ENCODE measurements at places on chromosomes 11 and 22.

- no peak for DNase-seq
These were observed 898.5 kb downstream of the METTL15 start for GRCh38 chr11:29006668-29007067.

GRCh38 chr11:124970925-124971324 lies 16.9 kb downstream of the CCDC15 start:
- DNase-seq: no peak

DNA sequence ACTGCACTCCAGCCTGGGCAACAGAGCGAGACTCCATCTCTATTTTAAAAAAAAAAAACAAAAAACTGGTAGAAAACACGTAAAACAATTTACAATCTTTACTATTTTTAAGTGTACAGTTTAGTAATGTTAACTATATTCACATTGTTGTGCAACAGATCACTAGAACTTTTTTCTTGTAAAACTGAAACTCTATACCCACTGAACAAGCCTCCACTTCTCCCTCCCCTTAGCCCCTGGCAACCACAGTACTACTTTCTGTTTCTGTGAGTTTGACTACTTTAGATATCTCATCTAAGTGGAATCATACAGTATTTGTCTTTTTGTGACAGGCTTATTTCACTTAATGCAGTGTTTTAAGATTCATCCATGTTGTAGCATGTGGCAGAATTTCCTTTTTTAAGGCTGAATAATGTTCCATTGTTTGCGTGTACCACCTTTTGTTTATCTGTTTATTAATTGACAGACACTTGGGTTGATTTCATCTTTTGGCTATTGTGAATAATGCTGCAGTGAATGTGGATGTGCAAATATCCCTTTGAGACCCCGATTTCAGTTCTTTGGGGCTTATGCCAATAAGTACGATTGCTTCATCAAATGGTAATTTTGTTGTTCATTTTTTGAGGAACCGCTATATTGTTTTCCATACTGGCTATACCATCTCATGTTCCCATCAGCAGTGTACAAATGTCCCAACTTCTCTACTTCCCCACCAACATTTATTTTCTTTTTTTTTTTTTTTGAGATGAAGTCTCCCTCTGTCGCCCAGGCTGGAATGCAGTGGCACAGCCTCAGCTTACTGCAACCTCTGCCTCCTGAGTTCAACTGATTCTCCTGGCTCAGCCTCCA lies 11.0 kb downstream of the DDB2 start:
- DNase-seq: no peak

DNA sequence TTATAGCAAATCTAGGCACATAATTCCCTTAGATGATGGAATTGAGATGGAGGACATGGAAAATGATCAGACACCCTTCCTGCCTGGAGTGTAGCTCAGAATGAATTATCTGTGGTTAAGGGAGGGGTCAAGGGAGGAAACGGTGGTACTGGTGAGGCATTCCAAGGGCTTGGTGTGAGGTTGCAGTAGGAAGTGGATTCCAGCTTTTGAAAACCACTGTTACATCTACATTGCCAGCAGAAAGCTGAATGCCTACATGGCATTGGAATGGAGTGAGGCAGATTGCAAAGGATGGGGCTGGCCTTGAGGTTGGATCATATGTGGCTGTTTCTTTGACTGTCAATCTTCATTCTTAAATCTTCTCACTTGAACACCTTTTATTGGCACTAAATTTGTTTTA lies 684.4 kb downstream of the NTM start:
- no peak for DNase-seq

- no peak for DNase-seq
These were observed 47.5 kb downstream of the IGLL5 start for GRCh38 chr22:22935056-22935545.

GRCh38 chr11:35214792-35215193 lies 75.8 kb downstream of the CD44 start:
- DNase-seq: no peak

GRCh38 chr11:96412761-96413381 lies 23.1 kb downstream of the JRKL start:
- DNase-seq: no peak

DNA sequence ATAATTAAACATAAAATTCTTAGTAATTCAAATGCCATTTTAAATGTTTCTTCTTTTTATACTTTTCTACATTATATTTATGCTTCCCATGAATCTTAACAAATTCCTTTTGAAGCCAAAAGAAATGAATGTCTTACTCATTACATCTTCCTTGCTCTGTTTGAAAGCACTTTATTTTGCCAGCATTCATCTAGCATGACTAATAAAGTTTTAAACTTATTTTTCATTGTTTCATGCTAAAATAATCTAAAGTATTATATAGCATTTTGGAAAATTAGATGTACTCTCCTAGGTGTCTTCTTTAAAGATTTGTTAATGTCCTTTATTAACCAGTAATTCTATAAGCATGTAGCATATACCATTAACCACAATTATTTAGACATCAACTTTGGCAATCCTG lies 9.7 kb upstream of the PIWIL4 start:
- no peak for DNase-seq

GRCh38 chr22:19059481-19060278 lies 62.5 kb downstream of the DGCR2 start:
- DNase-seq: no peak

- DNase-seq: no peak
These were observed 38.6 kb upstream of the TP53AIP1 start for GRCh38 chr11:128981254-128981653.

- DNase-seq: no peak
These were observed 1295.9 kb downstream of the JRKL start for GRCh38 chr11:97685695-97686094.

DNA sequence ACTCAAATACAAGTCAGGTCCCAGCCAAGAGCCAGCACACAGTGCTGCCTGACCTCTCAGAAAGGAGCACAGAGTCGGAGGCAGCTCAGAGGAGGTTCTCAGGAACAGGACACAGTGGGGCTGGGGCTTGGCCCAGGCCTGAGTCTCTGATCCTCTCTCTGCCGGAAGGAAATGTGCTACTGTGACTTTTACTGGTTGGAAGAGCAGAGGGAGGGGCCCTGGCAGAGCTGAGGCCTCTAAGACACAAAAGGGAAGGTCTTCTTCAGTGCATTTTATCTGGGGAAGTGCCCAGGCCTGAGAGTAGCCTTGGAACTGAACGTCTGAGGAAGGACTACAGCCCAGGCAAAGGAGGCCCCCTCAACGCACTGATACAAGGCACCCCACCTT lies 16.2 kb upstream of the CASTOR1 start:
- DNase-seq: peak; percentile 81

- no peak for DNase-seq
These were observed 24.1 kb downstream of the CTSC start for GRCh38 chr11:88313441-88313840.

- no peak for DNase-seq
These were observed 269.0 kb downstream of the OPCML start for GRCh38 chr11:133263332-133263731.

DNA sequence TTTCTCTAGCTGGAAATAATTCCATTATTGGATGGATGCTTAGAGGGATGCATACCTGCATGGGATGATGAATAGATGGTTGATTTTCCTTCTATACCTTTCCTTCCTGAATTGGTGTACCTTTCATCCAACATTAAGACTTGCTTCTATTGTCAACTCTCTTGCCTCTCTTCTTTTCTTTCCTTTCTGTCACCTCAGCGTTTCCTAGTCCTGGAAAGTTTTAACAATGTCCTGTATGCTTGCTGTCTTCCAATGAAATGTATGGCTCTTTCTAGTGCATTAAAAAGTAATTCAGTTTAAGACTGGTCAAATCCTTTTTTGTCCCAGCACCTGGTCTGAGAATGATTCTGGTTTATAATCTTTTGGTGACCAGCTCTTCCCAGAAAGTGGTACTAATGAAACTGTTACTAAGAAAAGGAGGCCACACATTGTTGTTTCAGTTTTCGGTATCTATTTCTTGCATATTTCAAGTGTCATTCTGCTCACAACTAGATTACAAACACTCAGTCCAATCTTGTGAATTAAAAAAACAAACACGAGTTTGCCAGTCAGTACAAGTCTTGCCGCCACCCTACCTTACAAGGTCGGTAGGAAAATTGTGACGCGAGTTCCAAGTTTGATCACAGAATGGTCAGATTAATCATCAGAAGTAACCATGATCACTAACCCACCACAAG lies 8.0 kb downstream of the POU2AF1 start:
- no peak for DNase-seq

GRCh38 chr11:400241-400689 lies 6.3 kb downstream of the PKP3 start:
- no peak for DNase-seq

- no peak for DNase-seq
These were observed 762.8 kb downstream of the BRD1 start for GRCh38 chr22:49064836-49065235.

DNA sequence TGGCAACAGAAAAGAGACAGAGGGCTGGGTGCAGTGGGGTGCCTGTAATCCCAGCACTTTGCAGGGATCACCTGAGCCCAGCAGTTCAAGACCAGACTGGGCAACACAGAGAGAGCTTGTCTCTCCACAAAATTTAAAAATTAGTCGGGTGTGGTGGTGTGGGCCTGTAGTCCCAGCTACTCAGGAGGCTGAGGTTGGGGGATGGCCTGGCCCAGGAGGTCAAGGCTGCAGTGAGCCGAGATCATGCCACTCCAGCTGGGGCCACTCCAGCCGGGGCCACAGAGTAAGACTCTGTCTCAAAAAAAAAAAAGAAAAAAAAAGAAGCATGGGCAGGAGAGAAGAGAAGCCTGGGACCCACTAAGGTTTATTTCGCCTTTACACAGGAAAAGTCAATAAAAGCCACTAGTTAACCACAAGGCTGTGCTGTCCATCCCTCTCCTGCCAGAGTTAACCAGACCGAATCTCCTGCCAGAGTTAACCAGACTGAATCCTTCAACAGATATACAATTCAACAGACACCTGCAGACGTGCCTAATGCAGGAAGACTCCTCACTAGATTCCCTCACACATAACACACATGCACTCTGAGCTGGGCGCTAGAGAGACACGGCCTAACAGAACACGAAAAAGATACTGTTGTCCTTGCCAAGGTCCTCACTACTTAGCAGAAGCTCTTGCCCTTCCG lies 29.8 kb downstream of the MICAL3 start:
- no peak for DNase-seq

GRCh38 chr22:49693416-49693815 lies 134.3 kb downstream of the BRD1 start:
- no peak for DNase-seq

DNA sequence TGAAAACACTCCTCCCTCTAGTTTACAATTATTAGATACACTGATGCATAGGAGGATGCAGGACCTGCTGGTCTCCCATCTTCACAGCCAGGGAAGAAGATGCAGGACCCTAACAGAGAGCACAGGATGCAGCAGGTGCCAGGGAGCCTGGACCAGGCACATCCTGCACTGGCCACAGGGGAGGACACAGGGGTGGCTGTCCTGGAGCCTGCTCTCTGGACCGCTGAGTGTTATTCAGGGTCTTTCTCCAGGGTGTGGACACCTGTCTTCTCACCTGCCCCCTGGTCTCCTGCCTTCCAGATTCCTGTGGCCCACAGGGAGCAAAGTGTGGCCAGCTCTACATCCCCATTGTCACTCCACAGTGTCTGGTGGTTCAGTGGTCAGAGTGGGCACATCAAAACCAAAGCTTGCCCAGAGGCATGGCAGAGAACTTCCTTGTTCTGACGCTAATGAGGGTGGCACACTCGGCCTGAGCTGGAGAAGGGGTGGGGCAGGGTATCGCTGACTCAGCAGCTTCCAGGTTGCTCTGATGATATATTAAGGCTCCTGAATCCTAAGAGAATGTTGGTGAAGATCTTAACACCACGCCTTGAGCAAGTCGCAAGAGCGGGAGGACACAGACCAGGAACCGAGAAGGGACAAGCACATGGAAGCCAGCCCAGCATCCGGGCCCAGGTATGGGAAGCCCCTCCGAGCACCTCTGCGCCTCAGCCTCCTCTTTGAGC lies at the start of gene APOBEC3A:
Gene APOBEC3A (plus strand): TSS at position 564 of the 725 bp plus-strand sequence. CDS start 83 bp downstream, at position 647.
- DNase-seq: no peak

GRCh38 chr11:23021287-23021863 lies 161.1 kb upstream of the CCDC179 start:
- DNase-seq: peak; percentile 37

GRCh38 chr22:23675502-23676415 lies 15.1 kb upstream of the RGL4 start:
- no peak for DNase-seq

DNA sequence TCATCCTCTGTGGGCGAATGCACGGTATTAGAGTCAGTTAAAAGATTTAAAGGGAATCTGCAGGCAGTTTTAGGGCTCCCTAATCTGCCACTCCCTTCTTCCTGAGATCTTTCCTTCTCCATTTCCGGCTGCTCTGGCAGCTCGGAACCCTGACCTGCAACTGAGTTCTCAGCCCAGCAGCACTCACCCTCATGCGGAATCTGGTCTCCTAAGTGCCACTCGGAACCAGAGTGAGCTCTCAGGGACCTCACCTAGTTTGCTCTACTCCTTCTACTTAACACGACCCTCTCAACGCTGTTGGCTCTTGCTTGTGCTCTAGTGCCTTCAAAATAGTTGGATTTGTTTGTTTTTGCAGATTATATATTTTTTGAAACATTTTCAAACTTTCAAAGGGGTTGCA lies 19.3 kb upstream of the IL10RA start:
- DNase-seq: no peak

DNA sequence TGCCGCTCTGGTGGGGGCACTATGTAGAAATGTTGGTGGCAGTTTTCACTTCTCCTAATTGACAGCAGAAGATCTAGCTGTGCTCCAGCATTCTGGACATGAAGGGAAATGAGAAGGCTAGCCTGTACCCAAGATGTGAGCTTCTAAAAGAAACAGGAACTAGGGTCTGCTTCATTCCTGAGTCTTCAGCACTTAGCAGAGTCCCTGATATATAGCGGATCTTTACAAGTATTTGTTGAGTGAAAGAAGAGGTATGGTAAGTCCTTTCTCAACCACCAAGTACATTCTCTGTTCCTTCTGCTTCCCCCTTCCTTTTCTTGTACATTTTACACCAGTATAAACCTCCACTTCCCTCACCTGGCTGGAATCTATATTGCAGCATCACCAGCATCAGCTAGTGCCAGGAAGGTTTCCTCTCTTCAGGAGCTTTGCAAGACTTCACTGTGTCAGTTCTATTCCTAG lies 408.3 kb upstream of the CADM1 start:
- peak; percentile 8 for DNase-seq

- no peak for DNase-seq
These were observed 23.3 kb downstream of the DKK3 start for GRCh38 chr11:11985016-11985715.

All from umbilical cord (tissue), 2 donors.